ENCODE measurements at places on chromosomes 7 and 10.

DNA sequence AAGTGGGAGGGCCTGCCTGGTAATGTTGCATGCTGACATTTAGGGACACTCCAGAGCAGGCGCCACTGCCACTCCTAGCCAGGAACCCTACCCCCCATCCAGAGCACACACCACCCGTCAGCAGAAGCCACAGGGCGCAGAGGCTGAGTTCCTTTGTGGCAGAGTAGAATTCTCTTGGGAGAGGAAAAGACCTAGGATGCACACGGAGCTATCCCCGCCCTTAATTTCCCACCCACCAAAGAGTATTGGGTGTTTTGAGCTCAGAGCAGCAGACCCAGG lies 702 bp upstream of the INSYN2A start:
- DNase-seq, result no peak

GRCh38 chr7:95996174-95996573 lies 223.8 kb downstream of the DYNC1I1 start:
- DNase-seq, result no peak

DNA sequence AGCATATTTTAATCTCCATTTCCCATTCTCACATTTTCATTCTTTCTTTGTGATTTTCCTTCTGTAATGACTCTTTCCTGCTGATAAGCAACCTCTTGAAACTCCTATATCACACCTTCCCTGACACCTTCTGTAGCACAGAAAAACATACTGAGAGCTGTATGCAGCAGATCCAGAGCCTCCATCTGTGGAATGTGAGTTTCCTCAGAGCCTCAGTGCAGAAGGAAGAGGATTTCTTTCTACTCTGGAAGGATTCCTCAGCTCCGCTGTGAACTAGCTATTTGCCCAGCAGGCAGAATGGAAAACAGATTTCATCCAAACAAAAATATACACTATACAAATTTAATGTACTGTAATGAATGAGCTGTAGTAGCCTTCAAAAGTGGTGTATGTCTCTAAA lies 841.3 kb upstream of the ZWINT start:
- no peak for DNase-seq

DNA sequence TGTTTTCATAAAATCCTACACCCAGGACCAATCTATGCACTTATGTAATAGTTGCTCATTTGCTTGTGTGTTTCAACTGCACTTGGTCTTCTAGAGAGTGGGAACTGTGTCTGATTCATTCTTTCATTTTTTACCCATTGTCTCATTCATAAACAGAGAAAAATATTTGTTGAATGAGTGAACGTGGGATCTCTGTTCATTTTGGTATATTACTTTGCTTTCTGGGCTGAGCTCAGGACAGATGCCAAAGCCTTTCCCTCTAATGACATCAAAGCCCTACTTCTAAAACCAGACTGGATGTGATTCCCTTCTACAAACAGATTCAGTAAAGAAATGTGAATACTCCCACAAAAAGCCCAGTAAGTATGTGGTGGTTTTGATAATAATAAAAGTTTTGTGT lies 145.2 kb downstream of the ST7 start:
- no peak for DNase-seq

DNA sequence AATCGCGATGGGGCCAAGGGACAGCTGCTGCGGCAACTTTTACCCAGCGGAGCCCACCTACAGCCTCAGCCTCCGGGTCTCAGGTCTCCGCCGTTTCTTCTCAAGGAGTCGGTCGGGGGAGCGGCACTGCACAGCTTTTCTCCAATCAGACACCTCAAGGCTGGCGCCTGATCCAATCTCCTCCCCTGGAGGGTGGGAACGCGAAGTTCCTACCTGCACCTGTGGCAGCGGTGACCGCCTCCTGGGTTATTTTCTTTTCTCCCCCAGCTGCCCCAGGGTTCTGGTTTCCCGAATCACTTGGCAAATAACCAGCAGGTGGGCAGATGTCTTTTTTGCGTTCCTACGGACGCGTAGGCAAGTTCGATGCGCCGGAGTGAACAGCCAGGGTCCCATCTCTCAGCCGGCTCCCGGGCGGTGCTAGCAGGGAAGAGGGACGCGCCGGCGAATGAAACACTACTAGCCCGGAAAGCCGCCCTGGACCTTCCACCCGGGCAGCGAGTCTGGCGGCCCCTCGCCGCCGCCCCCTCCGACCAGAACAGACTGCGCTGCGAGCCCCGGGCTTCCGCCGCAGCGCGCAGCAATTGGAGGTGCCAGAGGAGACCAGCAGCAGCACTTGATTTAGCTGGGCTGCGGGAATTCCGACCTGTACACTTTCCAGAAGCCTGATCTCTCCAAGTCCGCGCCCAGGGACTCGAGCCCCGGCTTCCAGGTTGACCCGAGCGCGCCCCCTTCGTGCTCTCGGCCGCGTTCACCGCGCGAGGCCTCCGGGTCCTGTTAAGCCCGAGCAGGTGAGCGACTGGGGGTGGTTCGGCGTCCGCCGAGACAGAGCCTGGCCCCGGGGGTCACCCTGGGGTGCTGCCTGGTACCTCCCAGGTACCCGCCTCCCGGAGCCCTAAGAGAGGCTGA lies at the start of gene PRR15:
Gene PRR15, plus strand, starts transcription at position 246 of the 906 bp plus-strand sequence. CDS start 2,495 bp downstream, outside the sequence.
- DNase-seq, result no peak

DNA sequence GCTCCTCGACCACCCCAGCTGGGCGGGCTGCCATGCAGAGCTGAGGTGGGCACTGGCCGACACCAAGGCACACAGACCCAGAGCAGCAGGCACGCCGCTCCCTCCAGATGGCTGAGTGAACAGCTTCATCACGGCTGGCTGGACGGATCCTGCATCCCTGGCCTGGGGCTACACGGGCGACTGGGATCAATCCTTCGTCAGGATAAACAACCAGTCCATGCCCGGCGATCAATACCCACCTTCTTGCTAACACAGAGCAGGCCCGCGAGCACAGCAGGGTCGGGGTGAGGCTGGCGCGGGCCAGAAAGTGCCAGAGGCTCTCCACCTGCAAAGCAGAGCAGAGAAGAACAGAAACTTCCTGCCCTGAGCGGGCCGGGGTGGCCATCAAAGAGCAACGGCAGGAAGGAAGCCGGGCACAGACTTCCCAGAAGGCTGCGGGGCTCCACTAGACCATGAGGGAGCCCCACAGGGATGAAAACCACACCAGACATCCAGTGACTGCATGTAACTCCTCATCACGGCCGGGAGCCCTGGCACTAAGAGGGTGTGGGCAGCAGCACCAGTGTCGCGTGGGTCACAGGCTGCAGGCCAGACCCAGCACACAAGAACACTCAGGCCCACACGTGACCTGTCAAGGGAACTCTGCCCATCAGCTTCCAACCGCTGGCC lies 166.4 kb downstream of the MAD1L1 start:
- DNase-seq, result no peak

- no peak for DNase-seq
Measured at GRCh38 chr7:85583131-85583953, 396.5 kb upstream of the SEMA3D start.

DNA sequence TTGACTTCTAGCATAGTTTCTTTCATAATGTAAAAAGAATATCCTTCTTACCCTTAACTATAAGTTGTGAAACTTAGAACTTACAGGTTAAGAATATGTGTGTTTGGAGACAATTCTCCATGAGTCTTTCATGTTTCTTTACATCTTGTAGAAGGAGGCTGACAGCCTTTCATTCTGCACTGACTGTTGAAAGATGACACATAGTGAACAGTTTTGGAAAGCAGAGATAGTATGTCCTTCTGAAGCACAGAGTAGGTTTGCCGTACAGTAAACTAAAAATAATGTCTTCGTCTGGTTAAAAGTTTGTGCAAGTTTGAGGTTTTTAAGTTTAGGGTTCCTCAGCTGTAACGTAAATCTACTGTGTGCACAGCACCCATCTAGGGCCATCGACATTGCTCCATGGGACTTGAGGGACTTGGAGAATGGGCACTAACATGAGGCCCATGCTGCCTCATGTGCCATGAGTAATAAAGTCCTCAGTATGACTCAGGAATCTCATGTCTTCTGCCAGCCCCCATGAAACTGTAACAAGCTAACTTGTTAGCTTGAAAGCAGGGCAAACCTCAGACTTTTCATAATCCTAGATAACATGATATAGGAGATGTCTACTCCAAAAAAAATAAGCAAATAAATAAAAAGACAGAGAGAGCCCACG lies 24.5 kb upstream of the ELAPOR2 start:
- DNase-seq, result no peak

- DNase-seq, result no peak
Measured at GRCh38 chr7:83212883-83213282, 50.2 kb upstream of the PCLO start.

DNA sequence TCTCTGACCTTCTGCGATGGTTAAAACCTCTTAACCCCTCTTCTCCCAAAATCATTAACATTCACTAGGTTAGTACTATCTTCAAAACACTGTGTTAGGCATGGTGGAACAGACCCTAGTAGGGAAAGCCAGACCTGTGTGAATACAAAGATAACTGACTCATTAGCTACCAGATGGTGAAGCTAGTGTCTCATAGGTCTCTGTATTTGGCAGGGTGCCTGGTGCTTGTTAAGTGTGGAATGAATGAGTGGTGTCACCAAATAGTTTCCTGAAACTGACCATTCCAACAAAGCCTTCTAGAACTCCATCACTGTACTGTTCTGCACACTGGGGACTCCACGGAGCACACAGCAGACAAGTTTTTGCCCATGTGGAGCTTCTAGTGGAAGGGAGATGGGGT lies 27.7 kb upstream of the TM9SF3 start:
- no peak for DNase-seq

- DNase-seq, result no peak
Measured at GRCh38 chr10:35340975-35341374, 4.7 kb downstream of the CCNY start.

GRCh38 chr7:143049362-143049761 lies 2.8 kb upstream of the OR6V1 start:
- DNase-seq, result no peak

GRCh38 chr7:111160297-111160696 lies 69.4 kb downstream of the LRRN3 start:
- DNase-seq, result no peak

Data from GOT3 (cell line).